ENCODE measurements at places on chromosomes 1 and 21. TPM values are rescaled to one million over a fixed set of nuclear protein-coding genes. Genes with fewer than 3 reads are reported as not detected.

Gene RNU1-3
- total RNA-seq, result 669 TPM

Gene AMPD1
- not detected for total RNA-seq

Gene KLHDC9
- total RNA-seq, result 10.4 TPM

DNA sequence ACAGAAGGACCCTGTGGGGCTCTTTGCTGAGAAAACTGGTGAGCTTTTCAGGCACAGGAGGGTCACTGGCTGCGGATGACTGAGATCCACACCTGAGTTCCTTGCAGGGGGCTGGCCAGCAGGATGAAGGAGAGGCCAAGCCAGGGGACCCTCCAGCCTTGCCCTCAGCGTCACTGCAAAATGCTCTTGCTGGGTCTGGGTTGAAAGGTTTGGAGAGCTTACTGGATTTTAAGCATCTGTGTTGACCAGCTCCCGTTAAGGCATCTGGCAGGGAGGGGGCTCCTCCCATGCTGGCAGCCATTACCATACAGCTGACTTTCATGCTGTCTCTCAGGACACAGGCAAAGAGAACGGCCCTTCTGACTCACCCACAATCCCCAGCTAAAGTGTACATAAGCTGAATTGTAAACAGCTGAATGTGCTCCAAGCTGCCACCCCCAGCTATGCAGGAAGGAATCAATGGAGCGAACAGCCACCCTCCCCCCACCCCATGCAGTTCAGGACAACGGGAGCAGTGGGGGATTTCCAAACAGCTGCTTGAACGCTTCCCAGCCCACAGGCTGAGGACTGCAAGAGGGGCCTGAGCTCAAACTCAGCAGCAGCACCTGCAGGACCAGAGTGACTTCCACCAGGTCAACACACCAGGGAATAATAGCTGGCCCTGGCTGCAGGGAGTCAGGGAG is 21.3 kb upstream of the A3GALT2 start:
- peaks cover 100% of the 10 kb centered on the region for H3K4me1 ChIP-seq
- H3K27ac ChIP-seq, result peak overlapping the region; percentile 98
- no peaks in the 10 kb centered on the region for H3K27me3 ChIP-seq
- peaks cover 3% of the 10 kb centered on the region for H3K36me3 ChIP-seq
- H3K4me3 ChIP-seq, result peak overlapping the region; percentile 1

DNA sequence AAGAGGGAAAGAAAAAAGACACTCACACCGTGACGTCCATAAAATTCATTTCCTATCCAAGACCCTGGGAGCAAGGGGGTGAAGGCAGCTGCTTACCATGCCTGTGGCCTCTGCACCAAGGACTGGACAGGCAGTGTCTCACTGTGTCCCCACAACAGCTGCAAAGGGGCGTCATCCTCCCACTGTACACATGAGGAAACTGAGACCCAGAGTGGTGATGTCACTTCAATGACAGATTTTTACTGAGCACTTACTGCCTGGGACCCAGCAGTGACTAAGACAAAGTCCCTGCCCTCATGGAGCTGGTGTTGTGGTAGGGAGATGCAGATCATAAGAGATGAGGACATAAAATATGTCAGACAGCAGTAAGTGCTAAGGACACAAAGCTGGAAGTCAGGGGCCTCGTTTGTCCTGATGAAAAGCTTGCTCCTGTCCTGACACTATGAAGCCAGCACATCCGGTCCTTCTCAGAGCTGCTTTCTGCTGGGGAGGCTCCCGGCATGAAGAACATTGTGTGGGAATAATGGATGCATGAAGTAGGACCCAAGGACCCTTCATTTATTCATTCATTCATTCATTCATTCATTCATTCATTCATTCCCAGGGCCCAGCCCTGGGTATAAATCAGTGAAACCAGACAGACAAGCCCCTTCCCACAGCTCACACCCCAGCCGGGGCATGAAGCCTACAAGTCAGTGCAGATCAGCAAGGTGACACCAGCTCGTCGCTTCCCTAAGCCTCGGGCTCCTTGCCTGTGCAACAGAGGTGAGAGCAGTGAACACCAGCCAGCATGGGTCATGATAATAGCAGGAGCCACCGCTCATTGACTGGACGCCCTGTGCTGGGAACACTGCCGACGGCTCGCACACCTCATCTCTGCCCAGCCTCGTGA is 473.7 kb downstream of the MATN1 start:
- H3K4me1 ChIP-seq, result no peaks in the 10 kb centered on the region
- no peaks in the 10 kb centered on the region for H3K27me3 ChIP-seq
- no peak overlapping the region for H3K4me3 ChIP-seq
- DNase-seq, result no peak

- no peak for DNase-seq
- no peaks in the 10 kb centered on the region for H3K4me1 ChIP-seq
- no peak overlapping the region for H3K4me3 ChIP-seq
- H3K27me3 ChIP-seq, result no peaks in the 10 kb centered on the region
- no peaks in the 10 kb centered on the region for H3K36me3 ChIP-seq
These were observed 159.3 kb downstream of the TTLL7 start for GRCh38 chr1:83839566-83840173.

DNA sequence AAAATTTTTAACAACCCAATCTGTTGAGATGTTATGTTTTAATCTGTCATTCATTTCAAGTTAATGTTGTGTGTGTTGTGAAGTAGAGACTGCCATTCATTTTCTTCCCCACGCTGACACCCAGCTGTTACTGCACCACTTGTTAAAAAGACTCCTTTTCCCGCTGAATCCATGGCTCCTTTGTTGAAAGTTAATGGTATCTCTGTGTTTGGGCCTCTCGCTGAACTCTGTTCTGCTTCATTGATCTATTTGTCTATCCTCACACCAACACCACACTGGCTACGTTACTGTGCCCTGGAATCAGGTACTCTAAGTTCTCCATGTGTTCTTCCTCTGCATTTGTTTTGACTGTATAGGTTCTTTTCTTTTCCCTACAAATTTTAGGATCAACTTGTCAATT is 58.2 kb downstream of the PDE9A start:
- H3K27ac ChIP-seq, result no peak overlapping the region
- H3K27me3 ChIP-seq, result no peaks in the 10 kb centered on the region
- DNase-seq, result no peak
- H3K4me3 ChIP-seq, result no peak overlapping the region

GRCh38 chr1:180249725-180250498 is 19.8 kb downstream of the LHX4 start:
- H3K4me1 ChIP-seq, result no peaks in the 10 kb centered on the region
- H3K27me3 ChIP-seq, result peaks cover 29% of the 10 kb centered on the region
- H3K4me3 ChIP-seq, result no peak overlapping the region
- DNase-seq, result no peak

DNA sequence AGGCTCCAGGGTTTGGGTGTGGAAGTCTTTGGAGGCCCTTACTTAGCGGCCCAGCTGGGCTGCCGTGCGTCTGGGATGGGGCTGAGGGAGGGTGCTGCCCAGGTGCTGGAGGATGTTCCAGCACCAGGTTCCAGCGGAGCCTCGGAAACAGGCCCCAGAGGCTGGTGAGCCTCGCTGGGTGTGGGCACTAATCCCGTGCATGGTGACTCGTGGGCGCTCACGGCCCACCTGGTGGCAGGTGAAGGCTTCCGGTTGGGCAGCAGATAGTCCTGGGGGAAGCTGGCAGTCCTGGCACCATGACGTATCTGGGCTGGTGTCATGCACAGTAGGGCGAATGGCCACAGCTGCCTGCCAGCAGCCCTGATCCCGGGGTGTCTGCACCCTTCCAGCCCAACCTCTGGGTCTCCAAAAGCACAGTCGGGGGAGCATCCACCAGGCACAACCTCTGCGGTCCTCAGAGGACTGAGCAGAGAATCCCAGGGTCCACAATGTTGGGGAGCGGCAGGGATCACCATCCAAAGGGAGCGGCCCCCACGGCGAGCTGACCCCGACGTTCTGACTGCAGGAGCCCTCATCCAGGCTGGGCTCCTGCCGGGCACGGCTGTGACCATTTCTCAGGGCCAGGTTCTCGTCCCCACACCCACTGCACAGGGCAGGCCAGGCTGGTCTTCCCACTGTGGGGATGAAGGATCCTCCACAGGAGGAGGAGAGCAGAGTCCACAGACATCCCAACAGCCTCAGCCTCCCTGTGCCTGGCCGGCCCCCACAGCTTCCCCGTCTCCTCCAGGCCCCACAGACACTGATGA is 25.3 kb downstream of the FTCD start:
- no peak overlapping the region for H3K4me3 ChIP-seq
- peaks cover 12% of the 10 kb centered on the region for H3K4me1 ChIP-seq
- H3K27ac ChIP-seq, result no peak overlapping the region
- no peaks in the 10 kb centered on the region for H3K27me3 ChIP-seq
- H3K36me3 ChIP-seq, result no peaks in the 10 kb centered on the region

- H3K27ac ChIP-seq, result no peak overlapping the region
- H3K4me1 ChIP-seq, result peaks cover 21% of the 10 kb centered on the region
- no peaks in the 10 kb centered on the region for H3K27me3 ChIP-seq
- DNase-seq, result no peak
- no peak overlapping the region for H3K4me3 ChIP-seq
These were observed 135.0 kb downstream of the FOXD2 start for GRCh38 chr1:47572731-47573430.

DNA sequence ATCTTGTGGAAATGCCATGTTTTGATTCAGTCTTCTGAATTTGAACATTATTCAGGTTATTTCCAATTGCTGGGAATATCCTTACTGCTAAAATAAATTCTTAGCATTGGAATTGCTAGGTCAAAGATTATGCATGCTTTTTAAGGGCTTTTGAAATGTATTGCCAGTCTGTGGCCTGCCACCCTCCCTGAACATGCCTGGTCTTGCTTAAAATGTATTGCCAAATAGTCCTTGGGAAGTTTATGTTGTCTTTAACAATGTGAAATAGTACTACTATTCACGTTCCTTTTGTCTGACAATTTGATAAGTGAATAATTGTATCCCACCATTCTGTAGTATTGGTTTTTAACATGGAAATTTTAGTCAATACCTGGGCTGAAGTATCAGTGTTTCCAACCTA is 13.6 kb downstream of the TARDBP start:
- peaks cover 34% of the 10 kb centered on the region for H3K36me3 ChIP-seq
- no peaks in the 10 kb centered on the region for H3K4me1 ChIP-seq
- H3K27ac ChIP-seq, result no peak overlapping the region
- no peaks in the 10 kb centered on the region for H3K27me3 ChIP-seq
- H3K4me3 ChIP-seq, result no peak overlapping the region
- no peak for DNase-seq

DNA sequence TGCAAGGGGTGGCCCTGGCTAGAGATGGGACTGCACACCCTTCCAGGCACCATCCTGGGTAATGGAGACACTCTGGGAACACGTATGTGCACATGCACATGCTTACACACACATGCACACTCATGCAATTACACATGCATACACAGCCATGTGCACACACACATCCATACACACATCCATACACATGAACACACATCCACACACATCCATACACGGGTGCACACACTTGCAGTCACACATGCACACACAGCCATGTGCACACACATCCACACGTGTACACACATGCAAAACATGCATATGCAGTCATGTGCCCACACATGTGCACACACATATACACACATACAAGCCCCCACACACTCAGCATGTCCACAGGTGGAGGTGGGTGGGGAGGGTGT is 22.3 kb upstream of the POFUT2 start:
- DNase-seq, result no peak
- H3K4me3 ChIP-seq, result no peak overlapping the region
- peak overlapping the region; percentile 61 for H3K27ac ChIP-seq
- no peaks in the 10 kb centered on the region for H3K27me3 ChIP-seq
- peaks cover 29% of the 10 kb centered on the region for H3K4me1 ChIP-seq

DNA sequence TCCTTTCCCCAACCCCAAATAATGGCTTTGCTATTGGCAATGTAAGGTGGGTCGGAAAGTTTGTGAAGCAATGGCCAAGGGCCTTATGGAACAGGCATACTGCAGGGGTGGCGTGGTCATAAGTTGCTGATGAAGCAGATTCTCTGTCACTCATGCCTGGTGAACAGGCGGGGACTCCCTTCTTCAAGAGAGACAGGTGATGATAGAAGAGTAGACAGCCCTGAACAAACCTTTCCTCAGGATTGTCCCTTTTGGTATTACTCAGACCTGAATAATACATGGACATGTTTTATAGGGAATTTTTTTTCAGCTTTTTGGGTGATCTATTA is 12.7 kb downstream of the DDR2 start:
- H3K4me3 ChIP-seq, result no peak overlapping the region
- no peak overlapping the region for H3K27ac ChIP-seq
- no peaks in the 10 kb centered on the region for H3K27me3 ChIP-seq
- no peak for DNase-seq
- H3K36me3 ChIP-seq, result no peaks in the 10 kb centered on the region

DNA sequence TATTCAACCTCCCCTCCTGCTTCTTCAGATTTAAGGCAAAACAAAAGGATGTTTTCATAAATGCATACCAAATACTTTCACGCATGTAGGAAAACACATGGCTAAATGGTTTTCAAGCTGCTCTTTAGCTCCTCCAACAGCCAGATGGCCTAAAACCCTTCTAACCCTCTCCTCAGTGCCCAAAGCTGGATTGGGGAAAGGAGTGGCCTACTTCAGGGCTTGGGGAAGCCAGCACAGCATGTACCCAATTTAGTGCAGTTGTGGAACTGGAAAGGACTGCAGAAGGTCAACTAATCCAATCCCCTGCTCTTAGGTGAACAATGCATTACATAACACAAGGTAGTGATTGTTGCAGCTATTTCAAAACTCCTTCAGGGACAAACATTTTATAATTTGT is 9.3 kb downstream of the F5 start:
- no peaks in the 10 kb centered on the region for H3K36me3 ChIP-seq
- peaks cover 5% of the 10 kb centered on the region for H3K4me1 ChIP-seq
- H3K4me3 ChIP-seq, result no peak overlapping the region
- DNase-seq, result no peak
- peaks cover 14% of the 10 kb centered on the region for H3K27me3 ChIP-seq
- peak overlapping the region; percentile 51 for H3K27ac ChIP-seq

- H3K36me3 ChIP-seq, result no peaks in the 10 kb centered on the region
- H3K4me1 ChIP-seq, result no peaks in the 10 kb centered on the region
- H3K4me3 ChIP-seq, result no peak overlapping the region
- no peak overlapping the region for H3K27ac ChIP-seq
- H3K27me3 ChIP-seq, result no peaks in the 10 kb centered on the region
These were observed 372.2 kb downstream of the MRPL39 start for GRCh38 chr21:25234857-25235801.

DNA sequence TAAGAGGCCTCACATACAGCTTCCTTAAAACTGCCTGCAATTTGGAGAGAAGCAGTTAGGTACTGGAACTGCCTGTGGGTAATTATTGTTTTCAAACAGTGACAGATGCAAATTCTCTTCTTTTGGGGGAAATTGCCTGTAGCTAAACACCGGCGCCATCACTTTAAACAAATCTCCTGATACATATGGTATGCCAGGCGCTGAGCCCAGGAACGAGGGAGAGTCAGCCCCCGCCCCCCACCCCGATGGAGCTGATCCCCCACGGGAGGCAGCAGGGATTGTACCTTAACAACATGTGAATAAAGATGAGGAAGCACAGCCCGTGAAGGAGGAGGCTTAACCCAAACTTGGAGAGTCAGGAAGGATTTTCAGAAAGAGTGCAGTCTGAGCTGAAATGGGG is 7.1 kb downstream of the TMEM51 start:
- no peak for DNase-seq
- H3K27me3 ChIP-seq, result no peaks in the 10 kb centered on the region
- H3K4me1 ChIP-seq, result peaks cover 24% of the 10 kb centered on the region
- H3K27ac ChIP-seq, result no peak overlapping the region
- no peaks in the 10 kb centered on the region for H3K36me3 ChIP-seq
- no peak overlapping the region for H3K4me3 ChIP-seq

GRCh38 chr1:54453509-54453908 is 47.3 kb upstream of the SSBP3 start:
- no peaks in the 10 kb centered on the region for H3K36me3 ChIP-seq
- no peaks in the 10 kb centered on the region for H3K4me1 ChIP-seq
- no peak overlapping the region for H3K4me3 ChIP-seq
- no peak for DNase-seq
- no peak overlapping the region for H3K27ac ChIP-seq
- no peaks in the 10 kb centered on the region for H3K27me3 ChIP-seq

GRCh38 chr1:116485976-116486375 is 84.8 kb downstream of the CD58 start:
- no peaks in the 10 kb centered on the region for H3K27me3 ChIP-seq
- DNase-seq, result no peak
- H3K4me3 ChIP-seq, result no peak overlapping the region
- peaks cover 42% of the 10 kb centered on the region for H3K4me1 ChIP-seq
- H3K27ac ChIP-seq, result no peak overlapping the region
- H3K36me3 ChIP-seq, result no peaks in the 10 kb centered on the region
